Lung (tissue), 17 donors: ENCODE measurements at places on chromosomes 1 and 21. TPM values are rescaled to one million over a fixed set of nuclear protein-coding genes. Genes with fewer than 3 reads are reported as not detected.

DNA sequence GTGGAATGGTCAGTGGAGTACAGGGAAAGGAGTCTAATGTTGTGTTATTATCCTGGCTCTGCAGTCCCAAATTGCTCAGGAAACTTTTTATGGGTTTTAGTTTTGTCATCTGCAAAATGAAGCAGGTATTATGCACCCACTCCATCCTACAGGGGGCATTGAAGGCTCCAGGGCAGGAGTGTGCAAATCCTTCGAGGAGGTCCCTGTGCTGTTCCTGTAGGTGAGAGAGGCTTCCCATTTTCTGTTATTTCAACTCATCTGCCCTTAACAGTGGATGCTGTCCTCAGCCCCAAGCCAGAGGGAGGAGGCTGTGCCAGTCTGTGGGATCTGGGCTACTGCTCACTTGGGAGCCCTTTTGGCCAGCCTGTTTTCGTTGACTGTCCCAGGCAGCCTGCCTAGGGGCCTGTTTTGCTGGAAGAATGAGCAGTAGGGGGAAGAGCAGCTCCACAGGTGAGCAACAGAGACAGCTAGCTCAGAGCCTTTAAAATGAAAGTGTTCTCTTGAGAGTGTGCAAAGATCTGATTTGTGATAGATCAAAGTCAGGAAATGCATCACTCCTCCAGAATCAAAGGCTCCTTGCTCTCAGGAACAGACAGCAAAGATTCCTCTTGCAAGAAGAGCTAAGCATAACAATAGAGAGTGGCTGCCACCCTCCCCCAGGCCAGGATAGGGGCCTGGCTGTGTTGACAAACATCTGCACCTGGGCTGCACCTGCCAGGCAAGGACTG is 317.6 kb upstream of the PROX1 start:
- no peaks in the 10 kb centered on the region for H3K4me1 ChIP-seq
- H3K4me3 ChIP-seq: no peak overlapping the region
- no peaks in the 10 kb centered on the region for H3K36me3 ChIP-seq
- no peaks in the 10 kb centered on the region for H3K27me3 ChIP-seq

PCAT6 gene
- polyA plus RNA-seq: 1.8 TPM

DNA sequence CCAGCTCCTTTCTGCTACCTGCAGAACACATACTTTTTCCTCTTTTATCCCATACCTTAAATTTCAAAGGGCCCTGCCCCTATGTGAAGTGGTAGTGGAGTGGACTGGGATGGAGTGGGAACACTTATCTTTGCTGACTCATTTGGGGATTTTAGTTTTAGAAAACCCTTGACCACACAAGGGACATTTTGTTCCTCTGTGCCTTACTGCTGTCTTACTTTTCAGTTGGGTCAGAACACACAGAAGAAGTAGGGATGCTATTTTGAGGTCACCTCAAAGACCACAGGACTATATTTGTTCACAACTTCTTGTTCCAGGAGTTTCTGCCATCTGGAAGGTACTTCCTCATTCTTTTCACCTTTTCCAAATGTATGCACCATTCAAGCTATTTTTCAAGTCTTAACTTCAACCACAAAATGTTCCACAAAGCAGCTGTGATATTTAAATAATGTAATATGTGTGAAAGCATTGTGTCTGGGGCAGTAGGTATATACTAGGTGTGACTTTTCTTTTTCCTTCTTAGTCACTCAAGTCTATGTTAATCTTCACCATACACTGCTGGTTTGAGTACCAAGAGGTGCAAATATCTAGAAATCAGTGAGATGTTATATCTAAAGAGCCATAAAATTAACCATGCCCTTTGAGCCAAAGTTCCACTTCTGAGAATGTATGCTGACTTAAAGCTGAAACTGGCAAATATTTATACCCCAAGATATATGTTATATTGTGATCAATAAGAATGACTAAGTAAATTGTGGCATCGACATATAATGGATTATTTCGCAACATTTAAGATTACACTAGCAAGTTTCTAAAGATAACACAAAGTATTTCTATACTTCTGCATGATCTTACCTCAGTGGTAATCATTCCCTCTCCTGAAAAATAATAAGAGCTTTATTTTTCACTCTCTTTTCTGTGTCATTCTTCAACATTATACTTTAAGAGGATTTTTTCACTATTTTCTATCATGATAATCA is 308.5 kb downstream of the MRPL39 start:
- no peak overlapping the region for H3K27ac ChIP-seq
- H3K27me3 ChIP-seq: no peaks in the 10 kb centered on the region
- H3K4me3 ChIP-seq: no peak overlapping the region

- H3K4me3 ChIP-seq: no peak overlapping the region
- H3K36me3 ChIP-seq: no peaks in the 10 kb centered on the region
- no peaks in the 10 kb centered on the region for H3K4me1 ChIP-seq
Observed at GRCh38 chr1:242057745-242058115, 58.8 kb upstream of the MAP1LC3C start.

- no peaks in the 10 kb centered on the region for H3K36me3 ChIP-seq
- peaks cover 4% of the 10 kb centered on the region for H3K4me1 ChIP-seq
- peak; percentile 88 for DNase-seq
- H3K4me3 ChIP-seq: no peak overlapping the region
- H3K27me3 ChIP-seq: no peaks in the 10 kb centered on the region
Observed at GRCh38 chr1:59393211-59394180, 96.6 kb downstream of the FGGY start.

GRCh38 chr21:44013380-44014088 is 1.4 kb downstream of the TRAPPC10 start:
- no peak overlapping the region for H3K27ac ChIP-seq
- no peaks in the 10 kb centered on the region for H3K36me3 ChIP-seq

DNA sequence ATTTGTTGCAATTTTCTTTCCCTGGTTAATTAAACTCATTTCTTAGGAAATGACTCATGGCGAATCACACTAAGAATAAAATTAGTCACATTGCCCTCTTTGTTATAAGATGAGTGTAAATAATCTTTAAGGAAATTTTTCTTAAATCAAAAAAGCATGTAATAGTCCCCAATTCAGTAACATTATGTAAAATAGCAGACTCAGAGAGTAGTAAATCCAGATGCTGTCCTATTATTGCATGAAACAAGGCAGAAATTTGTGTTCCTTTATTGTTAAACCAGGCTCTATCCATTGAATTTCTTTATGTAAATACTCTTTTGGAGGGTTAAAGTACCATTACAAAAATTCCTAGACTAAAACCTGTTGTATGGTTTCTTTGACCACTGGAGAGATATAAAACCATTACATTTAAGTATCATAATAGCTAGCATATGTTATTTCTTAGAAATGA is 154.5 kb upstream of the C1orf87 start:
- DNase-seq: no peak
- no peak overlapping the region for H3K4me3 ChIP-seq
- no peak overlapping the region for H3K27ac ChIP-seq
- H3K36me3 ChIP-seq: no peaks in the 10 kb centered on the region

GRCh38 chr1:24369801-24370200 is 43.8 kb downstream of the STPG1 start:
- H3K4me3 ChIP-seq: no peak overlapping the region
- H3K27ac ChIP-seq: no peak overlapping the region
- no peaks in the 10 kb centered on the region for H3K27me3 ChIP-seq
- DNase-seq: no peak
- peaks cover 2% of the 10 kb centered on the region for H3K36me3 ChIP-seq

SYT14 gene
- polyA plus RNA-seq: under 0.01 TPM

GJA9 gene
- polyA plus RNA-seq: 0.04 TPM

DNA sequence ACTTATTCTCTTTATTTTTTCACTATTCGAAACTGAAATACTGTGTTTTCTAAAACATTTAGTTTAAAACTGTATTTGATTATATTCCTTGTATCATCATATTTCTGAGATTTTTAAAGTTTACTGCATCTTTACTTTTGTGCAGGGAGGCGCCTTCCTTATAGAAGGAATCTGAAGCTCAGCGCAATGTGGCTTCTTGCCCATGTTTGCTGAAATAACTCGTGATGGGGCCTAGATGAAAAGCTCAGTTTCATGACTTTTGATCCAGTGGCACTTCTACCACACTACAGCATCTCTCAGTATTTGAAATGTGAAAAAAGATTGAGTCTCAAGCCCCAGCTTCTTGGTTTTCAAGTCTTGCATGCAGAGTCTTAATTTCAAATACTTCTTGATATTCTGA is 28.4 kb downstream of the CACHD1 start:
- H3K36me3 ChIP-seq: no peaks in the 10 kb centered on the region
- no peaks in the 10 kb centered on the region for H3K27me3 ChIP-seq
- peaks cover 44% of the 10 kb centered on the region for H3K4me1 ChIP-seq
- no peak overlapping the region for H3K4me3 ChIP-seq
- peak; percentile 47 for DNase-seq
- no peak overlapping the region for H3K27ac ChIP-seq

LIN28A gene
- polyA plus RNA-seq: not detected

DNA sequence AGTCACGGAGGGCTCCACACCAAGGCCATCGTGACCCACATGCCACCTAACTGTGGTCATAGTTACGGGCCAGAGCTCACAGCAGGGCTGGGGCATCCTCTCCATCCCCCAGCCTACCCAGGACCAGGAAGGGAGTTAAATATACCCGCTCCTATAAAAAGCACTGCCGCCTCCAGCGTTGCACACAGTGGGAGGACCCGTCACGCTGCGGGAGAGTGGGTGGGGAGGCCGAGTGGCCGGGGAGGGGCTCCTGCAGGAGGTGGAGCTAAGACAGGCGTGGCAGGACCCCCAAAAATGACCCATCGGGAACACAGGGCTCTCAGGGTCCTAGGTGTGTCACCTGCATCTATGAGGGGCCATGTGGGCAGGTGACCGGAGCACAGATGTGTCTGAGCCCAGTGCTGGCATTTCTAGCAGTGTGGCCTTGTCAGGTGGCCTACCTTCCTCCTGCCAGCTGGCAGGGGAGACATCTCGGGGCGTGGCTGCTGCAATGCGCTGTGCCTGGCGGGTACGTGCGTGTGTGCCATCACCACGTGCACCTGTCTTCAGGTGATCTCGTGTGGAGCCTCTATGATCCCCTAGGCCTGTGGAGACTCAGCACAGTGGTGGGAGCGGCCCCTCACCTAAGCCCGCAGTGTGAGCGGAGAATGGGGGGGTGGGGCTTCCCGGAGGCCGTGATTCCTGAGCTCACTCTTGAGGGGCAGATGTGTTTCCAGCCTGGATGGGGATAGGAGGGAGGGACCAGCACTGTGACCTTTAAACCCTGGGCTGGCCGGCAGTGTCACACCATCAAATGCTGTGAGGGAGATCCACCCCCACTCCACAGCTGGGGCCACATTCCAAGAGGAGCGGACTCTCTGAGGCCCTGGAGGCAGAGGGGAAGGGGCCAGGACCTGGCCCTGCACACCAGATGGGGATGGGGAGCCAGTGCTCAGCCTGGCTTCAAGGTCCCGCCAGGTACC is 17.7 kb downstream of the AGRN start:
- no peak overlapping the region for H3K27ac ChIP-seq

DNA sequence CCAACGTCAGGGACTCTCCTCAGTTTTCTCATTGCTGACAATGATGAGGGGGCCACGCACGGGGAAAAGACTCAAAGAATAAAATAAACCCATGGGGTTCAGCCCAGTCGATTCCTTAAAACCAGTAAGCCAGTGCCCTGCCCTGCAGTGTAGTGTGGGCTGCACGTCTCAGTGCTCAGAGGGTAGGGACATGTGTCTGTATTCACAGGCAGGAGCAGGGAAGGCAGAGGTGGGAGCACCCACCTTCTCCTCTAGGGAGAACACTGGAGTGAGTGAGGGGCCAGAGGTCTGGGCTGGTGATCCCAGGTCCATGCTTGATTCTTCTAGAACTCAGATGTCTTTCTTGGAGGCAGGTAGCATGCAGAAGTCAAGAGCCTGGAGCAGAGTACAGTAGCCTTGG is 303.6 kb downstream of the MATN1 start:
- no peaks in the 10 kb centered on the region for H3K27me3 ChIP-seq
- no peak overlapping the region for H3K27ac ChIP-seq
- H3K4me3 ChIP-seq: no peak overlapping the region
- no peak for DNase-seq
